ENCODE measurements at places on chromosomes 7 and 10. TPM values are rescaled to one million over a fixed set of nuclear protein-coding genes. Genes with fewer than 3 reads are reported as not detected.

GRCh38 chr7:27198871-27199801 is 755 bp downstream of the HOXA13 start:
- peak; percentile 62 for DNase-seq

- no peak for DNase-seq
Measured at GRCh38 chr7:37923996-37924395, 3.6 kb downstream of the EPDR1 start.

DNA sequence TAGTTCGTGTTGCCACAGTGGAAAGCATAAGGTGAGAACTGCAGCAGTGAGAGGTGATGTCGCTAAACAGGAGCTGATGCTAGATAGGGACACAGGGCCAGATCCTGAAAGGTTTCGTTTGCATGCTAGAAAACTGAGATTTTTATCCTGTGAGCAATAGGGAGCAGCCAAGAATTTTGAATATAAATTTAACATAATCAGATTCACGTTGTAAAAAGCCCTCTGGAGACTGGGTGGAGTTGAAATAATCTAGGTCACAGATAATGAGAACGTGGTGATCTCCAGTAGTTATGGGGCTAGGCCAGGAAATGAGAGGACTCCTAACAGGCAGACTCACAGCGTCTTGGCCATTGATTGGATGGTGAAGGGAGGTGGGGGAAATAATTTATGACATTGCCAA is 92.1 kb upstream of the IMMP2L start:
- DNase-seq: no peak

- DNase-seq: no peak
Measured at GRCh38 chr10:128097783-128098182, 28.4 kb downstream of the MKI67 start.

DNA sequence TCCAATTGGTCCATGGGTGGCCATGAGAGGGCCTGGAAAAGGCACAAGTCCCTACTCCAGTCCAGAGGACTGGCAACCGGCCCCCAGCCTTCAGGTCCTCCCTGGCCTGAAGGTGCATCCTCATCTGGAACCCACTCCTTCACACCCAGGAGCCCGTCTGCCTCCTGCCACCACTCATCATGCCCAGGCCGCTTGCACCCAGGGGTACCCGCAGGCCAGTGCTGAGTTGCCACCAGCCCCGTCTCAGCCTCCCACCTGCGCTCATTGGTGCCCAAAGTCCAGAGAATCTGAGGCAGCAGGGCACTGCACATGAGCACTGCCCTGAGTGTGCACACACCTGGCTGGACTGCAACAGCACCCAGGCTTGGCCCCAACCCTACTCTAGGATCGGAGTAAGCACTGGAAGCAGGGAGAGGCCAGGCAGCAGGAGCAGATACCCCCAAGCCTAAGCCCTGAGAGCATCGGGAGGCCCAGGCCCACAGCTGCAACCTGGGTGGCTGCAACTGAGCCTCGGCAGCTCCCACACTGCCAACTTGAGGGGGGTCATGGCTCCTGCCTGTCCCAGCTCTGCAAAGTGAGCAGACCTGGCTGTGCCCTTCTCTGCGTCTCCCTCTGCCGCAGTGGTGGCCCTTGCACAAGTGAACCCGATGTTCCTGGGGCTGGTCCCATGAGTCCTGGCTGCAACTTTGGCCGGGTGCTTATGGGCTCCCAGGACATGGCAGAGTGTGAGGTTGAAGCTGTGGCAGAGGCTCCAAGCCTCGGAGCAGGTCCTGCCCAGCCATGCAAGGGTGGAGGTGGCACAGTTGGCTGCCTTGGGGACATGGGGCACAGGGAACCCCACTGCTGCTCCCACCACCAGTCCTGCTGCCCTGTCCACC is 44.3 kb downstream of the TCERG1L start:
- no peak for DNase-seq

GRCh38 chr7:149770728-149771636 is 2.4 kb downstream of the ZNF467 start:
- DNase-seq: peak; percentile 71

DNA sequence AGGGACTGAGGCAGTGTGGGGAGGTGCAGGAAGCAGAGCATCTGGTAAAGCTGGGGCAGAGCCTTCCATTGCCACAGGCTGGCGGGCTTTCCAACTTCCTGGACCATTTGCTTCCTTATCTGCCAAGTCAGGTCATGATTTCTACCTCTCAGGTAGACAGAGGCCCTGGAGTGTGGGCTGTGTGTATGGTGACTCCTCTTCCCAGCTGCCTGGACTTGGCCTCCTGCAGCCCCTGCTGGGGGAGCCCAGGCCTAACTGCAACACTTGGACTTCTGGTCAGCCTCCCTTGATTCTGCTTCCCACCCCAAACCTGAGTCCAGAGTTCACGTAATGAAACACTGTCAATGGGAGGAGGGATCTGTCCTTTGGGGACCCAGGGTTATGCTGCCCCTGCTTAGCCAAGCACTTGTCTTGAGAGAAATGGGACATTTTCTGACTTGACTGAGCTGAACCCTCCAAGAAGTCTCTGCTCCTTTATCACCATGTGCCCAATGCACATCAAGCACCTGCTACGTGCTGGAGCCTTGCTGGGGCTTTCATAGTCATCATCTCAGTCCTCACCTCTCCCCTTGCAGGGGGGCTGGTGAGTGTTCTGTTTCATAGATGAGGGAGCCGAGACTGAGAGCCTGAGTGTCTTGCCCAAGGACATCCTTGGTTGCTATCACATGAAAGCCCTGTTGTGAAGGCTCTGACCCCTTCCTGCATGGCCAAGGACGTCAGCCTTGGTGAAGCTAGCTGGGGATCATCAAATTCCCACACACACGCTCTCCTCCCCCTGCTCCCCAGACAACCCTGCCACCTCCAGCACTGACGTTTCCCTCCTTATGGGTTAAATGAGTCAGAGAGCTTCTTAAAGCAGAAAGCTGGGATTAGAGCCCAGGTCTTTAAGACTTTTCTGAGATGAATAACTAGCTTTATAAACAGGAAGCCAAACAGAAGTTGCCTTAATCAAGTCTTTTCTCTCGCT is 3.4 kb downstream of the CLEC2L start:
- no peak for DNase-seq

DNA sequence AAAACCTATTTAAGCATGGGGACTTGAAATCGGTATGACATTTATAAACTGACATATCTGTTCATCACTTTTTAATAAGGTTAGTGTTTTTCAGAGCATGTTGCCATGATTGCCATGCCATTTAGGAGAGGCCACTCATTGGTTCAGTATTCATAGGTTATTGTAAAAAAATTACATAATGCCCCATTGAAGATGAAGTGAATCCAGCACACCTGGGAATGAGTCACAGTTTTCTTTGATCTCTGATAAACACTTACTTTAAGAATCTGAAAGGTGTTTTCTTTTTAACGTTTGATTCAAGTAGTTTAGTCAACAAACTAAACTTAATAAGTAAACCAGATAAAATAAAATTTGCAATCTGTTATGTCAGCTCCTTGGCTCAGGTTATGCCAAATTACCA is 278.3 kb downstream of the ARL4A start:
- DNase-seq: no peak

DNA sequence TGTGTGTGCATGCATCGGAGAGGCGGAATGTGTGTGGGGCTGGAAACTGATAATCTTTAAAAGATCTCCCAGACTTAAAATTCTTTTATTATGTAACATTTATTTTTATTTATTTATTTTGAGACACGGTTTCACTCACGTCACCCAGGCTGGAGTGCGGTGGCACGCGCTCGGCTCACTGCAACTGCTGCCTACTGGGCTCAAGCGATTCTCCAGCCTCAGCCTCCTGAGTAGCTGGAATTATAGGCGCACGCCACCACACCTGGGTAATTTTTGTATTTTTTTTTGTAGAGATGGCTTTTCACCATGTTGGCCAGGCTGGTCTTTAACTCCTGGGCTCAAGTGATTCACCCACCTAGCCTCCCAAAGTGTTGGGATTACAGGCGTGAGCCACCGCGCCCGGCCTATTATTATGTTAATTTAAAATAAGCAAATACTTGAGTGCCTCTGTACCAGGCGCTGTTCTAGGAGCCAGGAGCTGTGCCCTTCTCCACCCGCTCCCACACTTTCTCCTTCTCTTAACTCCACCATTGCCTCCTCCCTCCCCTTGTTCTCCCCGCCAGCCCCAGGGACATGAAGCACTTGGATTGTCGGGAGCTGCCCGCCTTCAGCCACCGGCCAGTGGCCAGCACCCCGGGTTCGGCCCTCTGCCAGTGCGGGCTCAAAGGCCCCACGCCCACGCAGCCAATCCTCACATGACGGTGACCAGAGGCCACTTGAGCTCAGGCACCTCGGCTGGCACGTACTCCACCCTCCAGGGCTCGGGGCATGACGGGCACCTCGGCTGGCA is 163.6 kb downstream of the DNAJB6 start:
- DNase-seq: peak; percentile 57

DNA sequence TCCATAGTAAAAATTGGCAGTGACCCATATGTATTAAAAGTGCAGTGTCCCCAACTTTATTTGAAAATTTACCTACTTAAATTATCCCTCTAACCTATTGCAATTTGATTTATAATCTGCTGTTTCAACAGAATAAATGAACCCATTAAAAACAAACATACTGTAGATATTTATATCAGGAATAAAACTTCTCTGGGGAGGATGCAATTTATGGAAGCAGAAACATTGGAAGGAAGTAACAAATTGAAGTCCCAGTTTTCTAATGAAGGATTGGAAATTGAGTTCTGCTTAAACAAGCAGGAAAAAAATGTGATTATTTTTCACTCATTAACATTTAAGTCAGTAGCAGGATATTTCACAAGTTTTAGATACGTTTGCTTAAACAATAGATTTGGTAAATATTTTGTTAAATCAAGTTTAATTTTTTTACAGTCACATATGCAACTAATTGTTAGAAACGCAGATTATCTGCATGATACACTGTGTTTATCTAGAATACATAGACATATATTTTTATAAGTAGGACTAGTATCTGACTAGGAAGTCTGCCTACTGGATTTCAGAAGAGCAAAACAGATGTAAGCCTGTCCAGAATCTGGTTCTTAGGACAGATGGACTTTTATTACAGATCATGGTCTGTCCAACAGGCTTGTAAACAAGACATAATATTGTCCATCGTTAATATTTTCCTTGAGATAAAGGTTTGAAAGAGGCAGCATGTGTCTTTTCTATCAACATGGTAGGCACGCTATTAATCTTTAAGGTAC is 5.3 kb downstream of the AGMO start:
- no peak for DNase-seq

- DNase-seq: peak; percentile 16
Measured at GRCh38 chr7:131655447-131655846, 99.0 kb upstream of the PODXL start.

DNA sequence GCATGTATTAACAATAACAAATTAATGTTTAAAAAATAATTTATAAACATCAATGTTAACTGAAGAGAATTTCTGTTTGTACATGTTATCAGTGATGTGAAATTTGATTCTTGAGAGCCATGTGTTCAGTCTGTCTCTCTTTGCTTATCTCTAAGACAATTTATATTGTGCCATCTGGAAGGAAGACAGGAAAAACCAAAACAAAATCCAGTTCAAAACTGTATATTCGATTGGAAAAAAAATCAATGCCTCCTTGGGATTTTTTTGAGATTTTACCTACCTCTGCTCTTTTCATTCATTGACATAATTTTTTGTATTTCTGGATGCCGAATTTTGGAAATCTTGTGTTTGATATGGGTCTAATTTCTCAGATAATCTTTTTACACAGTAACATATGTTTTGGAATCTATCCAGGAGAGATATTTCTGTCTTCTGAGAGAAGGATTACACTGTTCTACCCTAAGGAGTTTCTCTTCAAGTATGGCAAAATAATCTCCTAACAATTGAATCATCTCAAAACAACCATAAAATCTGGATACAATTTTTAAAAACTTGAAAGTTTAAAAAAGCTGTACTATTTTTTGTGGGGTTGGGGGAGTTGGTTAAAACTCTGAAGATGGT is 311.9 kb upstream of the GNAI1 start:
- no peak for DNase-seq

DNA sequence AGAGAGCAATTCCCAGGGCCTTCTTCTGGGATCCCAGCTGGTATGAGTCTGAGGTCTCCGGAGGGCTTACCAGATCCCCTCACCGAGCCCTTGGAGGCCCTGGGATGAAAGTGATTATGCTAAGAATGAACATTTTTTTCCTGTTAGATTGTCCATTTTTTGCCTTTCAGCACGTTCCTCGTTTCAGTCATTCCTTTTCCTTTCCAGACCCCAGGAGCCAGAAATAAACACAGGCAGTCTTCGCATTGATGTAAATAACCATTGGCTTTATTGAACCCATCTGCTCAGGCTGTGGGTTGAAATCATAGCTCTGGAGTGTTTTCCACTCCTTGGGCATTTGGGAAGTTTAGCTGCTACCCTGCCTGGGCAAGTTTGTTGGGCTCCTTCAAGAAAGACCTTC is 320.9 kb upstream of the AUTS2 start:
- no peak for DNase-seq

DNA sequence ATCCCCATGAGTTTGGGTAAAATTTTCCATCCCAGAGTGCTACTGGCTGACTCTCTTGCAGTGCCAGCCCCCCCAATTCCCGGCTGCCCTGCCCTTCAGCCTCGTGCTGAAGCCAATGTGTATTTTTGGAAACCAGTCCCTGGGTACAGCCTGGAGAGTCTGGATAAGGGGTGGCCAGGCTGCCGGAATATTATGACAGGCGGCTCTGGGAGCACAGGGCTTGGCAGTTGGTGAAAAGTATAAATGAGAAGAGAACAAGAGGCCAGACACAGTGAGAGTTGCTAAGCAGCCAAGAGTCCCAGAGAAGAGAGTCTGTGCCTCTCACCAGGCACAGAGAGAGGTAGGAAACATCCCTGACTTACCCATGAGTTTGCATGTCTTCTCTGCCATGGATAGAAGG is 53.6 kb downstream of the TMEM130 start:
- no peak for DNase-seq

DNA sequence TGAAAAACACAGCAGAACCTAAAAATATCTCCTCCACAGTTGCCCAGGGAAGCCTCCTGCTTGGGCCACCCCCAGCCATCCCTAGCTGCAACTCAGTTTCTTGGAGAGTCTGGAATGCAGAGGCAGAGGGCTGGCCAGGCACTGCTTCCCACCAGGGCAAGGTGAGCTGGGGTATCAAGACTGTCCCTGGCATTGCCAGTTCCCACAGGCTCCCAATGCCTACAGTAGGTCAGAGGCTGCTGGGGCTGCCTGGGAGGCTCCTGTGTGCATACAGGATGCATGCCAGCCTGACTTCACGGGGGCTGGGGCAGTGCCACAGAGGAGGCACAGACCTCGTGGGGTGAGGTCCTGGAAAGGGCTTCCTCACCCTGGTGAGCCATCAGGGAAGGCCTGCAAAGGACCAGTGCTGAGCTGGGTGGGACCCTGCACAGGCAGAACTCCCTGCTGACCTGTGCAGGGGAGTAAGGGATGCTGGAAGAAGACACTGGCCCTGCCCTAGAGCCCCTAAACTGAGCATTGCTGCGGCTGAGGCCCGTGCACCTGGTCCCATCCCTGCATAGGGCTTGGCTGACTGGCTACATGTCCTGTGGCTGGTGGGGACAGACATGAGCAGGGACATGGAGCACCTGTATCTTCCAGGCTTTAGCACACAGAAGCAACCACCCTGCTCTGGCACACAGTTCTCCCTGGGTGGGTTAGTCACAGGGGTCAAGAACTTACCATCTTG is 121.9 kb upstream of the RET start:
- peak; percentile 46 for DNase-seq

GRCh38 chr10:61464461-61465170 is 11.4 kb upstream of the TMEM26 start:
- DNase-seq: no peak

GRCh38 chr7:1950452-1951158 is 280.5 kb downstream of the ELFN1 start:
- DNase-seq: no peak

Gene HOXA4
- 7.1 TPM for total RNA-seq

Gene DYDC2
- total RNA-seq: not detected

Gene SLC18A2
- 5.2 TPM for total RNA-seq

Gene MARCHF5
- 28.0 TPM for total RNA-seq

Gene PNLIPRP3
- total RNA-seq: 0.20 TPM

Gene CALY
- total RNA-seq: not detected

Gene SNCG
- 17.2 TPM for total RNA-seq

Gene C1QL3
- not detected for total RNA-seq
